Activated naive CD4-positive, alpha-beta T cell treated with anti-CD3 and anti-CD28 coated beads for 36 hours (primary cell): ENCODE measurements at places on chromosomes 16 and 17. TPM values are rescaled to one million over a fixed set of nuclear protein-coding genes. Genes with fewer than 3 reads are reported as not detected.

DNA sequence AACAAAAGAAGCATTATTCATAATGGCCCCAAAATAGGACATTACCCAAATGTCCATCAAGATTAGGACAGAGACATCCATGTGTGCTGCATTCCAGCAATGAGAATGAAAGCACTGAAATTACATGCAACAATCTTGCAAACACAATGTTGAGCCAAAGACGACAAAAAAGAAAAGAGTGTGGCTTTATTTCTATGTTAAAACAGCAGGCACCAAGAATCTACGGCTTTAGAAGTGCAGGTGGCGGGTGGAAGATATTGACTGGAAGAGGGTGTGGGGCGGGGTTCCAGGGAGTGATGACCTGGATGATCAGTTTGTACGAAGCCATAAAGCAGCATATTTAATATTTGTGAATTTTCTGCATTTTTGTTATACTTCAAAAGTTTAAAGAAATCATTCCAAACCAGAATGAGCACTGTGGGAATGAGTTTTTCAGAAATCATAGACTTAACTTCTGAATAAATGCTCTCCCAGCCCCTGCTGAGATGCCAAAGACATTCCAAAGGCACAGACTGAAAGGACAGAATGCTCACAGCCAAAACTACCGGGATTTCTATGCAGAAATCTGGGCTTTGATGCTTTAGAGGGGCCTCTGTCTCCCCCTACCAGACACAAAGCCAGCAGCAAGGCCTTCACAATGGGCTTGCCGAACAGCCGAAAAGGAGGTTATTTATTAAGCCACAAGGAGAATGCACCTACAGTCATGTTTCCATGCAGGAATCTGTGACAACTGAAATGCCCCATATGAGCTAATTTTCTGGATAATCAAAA lies 361.6 kb downstream of the GRIN2A start:
- H3K27ac ChIP-seq, result no peak overlapping the region
- no peaks in the 10 kb centered on the region for H3K27me3 ChIP-seq
- no peaks in the 10 kb centered on the region for H3K4me1 ChIP-seq
- H3K36me3 ChIP-seq, result no peaks in the 10 kb centered on the region
- DNase-seq, result no peak

ZNF263 gene
- total RNA-seq, result 12.2 TPM

DNA sequence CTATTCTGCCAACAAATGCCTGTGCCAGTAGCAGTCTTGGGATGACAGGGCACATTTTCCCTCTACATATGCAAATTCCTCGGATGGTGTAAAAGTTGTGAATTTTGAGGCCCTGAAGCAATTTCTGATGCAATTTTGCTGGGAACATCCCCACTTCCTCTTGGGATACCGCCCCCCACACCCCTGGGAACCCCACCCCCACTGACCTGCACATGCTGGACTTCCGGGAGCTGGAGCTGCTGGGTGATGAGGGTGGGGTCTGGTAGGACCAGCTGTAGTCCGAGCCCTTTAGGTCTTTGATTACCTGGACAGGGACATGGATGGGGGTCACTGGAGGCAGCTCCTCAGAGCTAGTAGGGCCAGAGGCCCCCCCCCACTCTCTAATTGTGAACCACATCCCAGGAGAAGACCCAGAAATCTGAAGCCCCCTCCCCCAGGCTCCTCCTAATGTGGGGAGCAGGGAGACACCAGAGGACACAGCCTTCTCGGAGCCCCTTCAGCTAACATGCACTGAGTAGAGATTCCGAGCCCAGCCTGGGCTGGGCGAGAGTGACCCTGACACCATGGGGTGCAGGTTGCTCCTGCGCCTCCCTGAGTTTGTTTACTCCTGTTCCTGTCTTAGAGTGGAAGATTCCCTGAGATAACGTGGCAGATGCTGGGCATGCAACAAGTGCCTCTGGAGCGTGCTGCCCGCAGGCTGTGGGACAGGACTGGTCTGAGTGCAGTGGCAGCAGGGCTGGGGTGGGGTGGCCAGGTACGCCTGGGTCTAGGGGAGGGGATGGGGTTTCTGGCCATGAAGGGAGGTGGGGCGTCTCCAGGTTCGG lies 9.0 kb downstream of the MTSS2 start:
- no peaks in the 10 kb centered on the region for H3K4me1 ChIP-seq
- H3K27ac ChIP-seq, result no peak overlapping the region
- no peak for DNase-seq
- no peaks in the 10 kb centered on the region for H3K36me3 ChIP-seq
- H3K27me3 ChIP-seq, result no peaks in the 10 kb centered on the region

GRCh38 chr16:7550096-7550495 lies 217.5 kb downstream of the RBFOX1 start:
- H3K27ac ChIP-seq, result no peak overlapping the region
- DNase-seq, result no peak
- no peaks in the 10 kb centered on the region for H3K27me3 ChIP-seq
- no peak overlapping the region for H3K4me3 ChIP-seq
- no peaks in the 10 kb centered on the region for H3K36me3 ChIP-seq
- no peaks in the 10 kb centered on the region for H3K4me1 ChIP-seq

DNA sequence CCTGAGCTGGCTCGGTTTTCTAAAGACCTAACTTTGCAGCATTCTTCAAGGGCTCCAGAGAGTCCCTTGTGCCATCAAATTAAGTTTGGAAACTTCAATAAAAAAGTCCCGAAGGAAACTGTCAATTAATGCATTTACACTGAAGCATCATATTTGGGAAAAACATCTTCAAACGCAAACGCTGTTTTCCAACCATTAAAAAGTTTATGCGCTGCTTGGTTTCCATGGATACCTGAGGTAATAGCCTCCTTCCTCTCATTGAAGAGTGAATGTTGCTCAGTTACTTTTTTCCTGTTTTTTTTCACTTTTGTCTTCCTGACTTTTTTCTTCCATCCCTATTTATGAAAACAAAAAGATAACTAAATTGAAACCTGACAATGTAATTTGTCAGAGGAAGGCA lies 399.1 kb downstream of the MAF start:
- no peaks in the 10 kb centered on the region for H3K4me1 ChIP-seq
- no peak overlapping the region for H3K4me3 ChIP-seq
- H3K36me3 ChIP-seq, result no peaks in the 10 kb centered on the region
- DNase-seq, result no peak
- no peaks in the 10 kb centered on the region for H3K27me3 ChIP-seq
- H3K27ac ChIP-seq, result no peak overlapping the region

DNA sequence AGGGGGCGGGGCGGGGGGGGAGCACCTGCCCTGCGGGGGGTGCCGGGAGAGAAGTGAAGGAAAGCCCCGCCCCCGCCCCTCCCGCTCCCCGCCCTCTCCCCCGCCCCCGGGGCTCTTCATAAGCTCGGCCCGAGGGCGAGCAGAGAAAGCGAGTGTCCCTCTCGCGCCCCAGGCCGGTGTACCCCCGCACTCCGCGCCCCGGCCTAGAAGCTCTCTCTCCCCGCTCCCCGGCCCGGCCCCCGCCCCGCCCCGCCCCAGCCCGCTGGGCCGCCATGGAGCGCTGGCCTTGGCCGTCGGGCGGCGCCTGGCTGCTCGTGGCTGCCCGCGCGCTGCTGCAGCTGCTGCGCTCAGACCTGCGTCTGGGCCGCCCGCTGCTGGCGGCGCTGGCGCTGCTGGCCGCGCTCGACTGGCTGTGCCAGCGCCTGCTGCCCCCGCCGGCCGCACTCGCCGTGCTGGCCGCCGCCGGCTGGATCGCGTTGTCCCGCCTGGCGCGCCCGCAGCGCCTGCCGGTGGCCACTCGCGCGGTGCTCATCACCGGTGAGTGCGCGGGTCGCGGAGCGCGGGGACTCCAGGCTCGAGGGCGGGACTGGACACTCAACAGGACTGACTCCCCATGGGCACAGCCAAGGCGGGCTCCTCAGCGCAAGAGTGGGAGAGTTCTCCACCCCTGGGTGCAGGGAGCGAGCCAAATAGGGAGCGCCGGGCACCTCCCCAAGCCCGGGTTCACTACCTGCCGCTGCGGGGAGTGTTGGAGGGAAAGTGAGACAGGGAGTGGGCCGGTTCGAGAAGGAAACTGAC lies at the start of gene HSD11B2:
Gene HSD11B2 (plus strand): TSS at position 145 of the 798 bp plus-strand sequence. CDS start 128 bp downstream, at position 273.
- peak within 1 kb of the TSS; percentile 77 for H3K4me3 ChIP-seq
- H3K4me1 ChIP-seq, result peaks cover 10% of the 10 kb centered on the region
- no peak for DNase-seq
- peaks cover 31% of the 10 kb centered on the region for H3K27me3 ChIP-seq
- H3K27ac ChIP-seq, result no peak within 1 kb of the TSS

DNA sequence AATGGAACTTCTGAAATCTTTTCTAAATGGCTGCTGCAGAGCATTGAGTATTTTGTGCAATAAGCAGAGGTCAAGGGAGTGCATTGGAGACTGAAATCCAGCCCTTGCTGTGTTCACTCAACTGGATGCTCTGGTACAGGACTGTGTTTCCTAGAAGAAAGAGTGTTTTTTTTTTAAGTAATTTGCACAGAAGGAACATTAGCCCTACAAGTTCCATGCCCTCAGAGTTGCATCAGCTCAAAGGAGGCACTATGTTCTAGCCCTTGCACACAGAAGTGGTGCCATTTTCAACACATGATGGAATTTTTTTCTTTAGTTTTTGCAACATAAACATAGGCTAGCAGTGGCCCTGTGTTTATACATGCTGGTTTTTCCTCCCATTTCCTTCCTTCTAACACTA lies 144.1 kb upstream of the HLF start:
- no peaks in the 10 kb centered on the region for H3K27me3 ChIP-seq
- no peak overlapping the region for H3K4me3 ChIP-seq
- no peaks in the 10 kb centered on the region for H3K4me1 ChIP-seq
- no peak overlapping the region for H3K27ac ChIP-seq
- H3K36me3 ChIP-seq, result no peaks in the 10 kb centered on the region

DNA sequence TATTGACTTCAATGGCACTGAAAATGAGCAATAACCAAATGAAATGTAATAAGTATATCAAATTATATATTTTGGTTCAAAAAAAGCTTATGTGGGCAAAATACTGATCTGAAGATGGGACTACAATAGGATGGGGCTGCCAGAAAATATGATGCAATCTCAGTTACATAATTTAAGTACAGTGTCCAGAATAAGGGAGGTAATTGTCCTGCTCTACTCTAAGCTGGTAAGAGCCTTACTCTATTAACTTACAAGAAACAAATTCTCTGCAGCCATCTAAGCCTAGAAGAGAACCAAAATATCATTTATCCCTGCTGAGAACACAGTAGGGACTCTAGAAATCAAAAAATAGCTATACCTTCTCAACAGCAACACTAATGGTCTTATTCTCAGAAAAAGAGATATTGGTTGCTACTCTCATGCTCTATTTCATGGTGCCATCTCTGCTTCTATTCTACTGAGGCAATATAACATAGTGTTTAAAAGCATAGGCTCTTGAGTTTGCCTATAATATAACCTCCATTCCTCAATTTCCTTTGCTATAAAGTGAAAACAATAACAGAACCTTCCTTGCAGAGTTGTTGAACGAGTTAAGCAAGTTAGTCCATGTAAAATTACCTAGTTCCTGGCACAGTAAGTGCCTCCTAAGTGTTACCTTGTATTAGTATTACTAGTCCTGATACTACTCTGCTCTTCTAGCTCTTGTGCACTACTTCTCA lies 19.9 kb downstream of the NQO1 start:
- H3K27me3 ChIP-seq, result no peaks in the 10 kb centered on the region
- peak overlapping the region; percentile 13 for H3K27ac ChIP-seq
- H3K4me3 ChIP-seq, result no peak overlapping the region
- H3K36me3 ChIP-seq, result no peaks in the 10 kb centered on the region

GRCh38 chr17:39688475-39688835 lies 598 bp upstream of the PGAP3 start:
- H3K27me3 ChIP-seq, result no peaks in the 10 kb centered on the region
- peak overlapping the region; percentile 98 for H3K4me3 ChIP-seq
- H3K4me1 ChIP-seq, result peaks cover 15% of the 10 kb centered on the region
- no peak for DNase-seq

GRCh38 chr17:48690655-48691054 lies 31.7 kb downstream of the PRAC1 start:
- H3K27me3 ChIP-seq, result peaks cover 7% of the 10 kb centered on the region
- H3K36me3 ChIP-seq, result no peaks in the 10 kb centered on the region
- no peaks in the 10 kb centered on the region for H3K4me1 ChIP-seq
- H3K4me3 ChIP-seq, result no peak overlapping the region
- DNase-seq, result no peak

GRCh38 chr17:78793968-78794367 lies 11.9 kb upstream of the CYTH1 start:
- H3K27me3 ChIP-seq, result no peaks in the 10 kb centered on the region
- no peak for DNase-seq
- H3K4me1 ChIP-seq, result peaks cover 44% of the 10 kb centered on the region
- peaks cover 54% of the 10 kb centered on the region for H3K36me3 ChIP-seq
- H3K4me3 ChIP-seq, result no peak overlapping the region

- no peaks in the 10 kb centered on the region for H3K4me1 ChIP-seq
- no peak for DNase-seq
- H3K4me3 ChIP-seq, result no peak overlapping the region
Observed at GRCh38 chr17:32943647-32944191, 15.8 kb downstream of the TMEM98 start.

- H3K27ac ChIP-seq, result no peak overlapping the region
- no peak for DNase-seq
- H3K36me3 ChIP-seq, result no peaks in the 10 kb centered on the region
- H3K4me3 ChIP-seq, result no peak overlapping the region
Observed at GRCh38 chr16:6884002-6884401, 448.6 kb upstream of the RBFOX1 start.

CCL3 gene
- total RNA-seq, result 8.3 TPM

LRRC36 gene
- total RNA-seq, result not detected

GRCh38 chr17:302300-302698 lies 50.3 kb downstream of the RPH3AL start:
- no peak overlapping the region for H3K4me3 ChIP-seq
- H3K4me1 ChIP-seq, result peaks cover 6% of the 10 kb centered on the region
- peaks cover 4% of the 10 kb centered on the region for H3K27me3 ChIP-seq
- DNase-seq, result no peak
- no peak overlapping the region for H3K27ac ChIP-seq

DNA sequence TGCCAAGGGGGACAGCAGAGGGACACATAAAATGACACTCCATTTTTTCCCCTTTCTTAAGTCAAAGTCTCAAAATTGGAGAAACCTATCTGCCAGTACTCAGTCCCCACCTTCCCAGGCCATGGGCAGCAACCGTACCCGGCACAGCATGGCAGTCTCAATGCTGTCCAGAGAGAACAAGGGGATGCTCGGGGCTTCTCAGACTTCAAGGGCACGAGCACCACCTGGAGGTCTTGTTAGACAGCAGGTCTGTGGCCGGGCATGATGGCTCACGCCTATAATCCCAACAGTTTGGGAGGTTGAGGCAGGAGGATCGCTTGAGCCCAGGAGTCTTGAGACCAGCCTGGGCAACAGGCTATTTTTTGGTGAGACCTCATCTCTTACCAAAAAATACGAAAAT lies 3.2 kb downstream of the DNAH17 start:
- H3K27ac ChIP-seq, result no peak overlapping the region
- no peaks in the 10 kb centered on the region for H3K4me1 ChIP-seq
- H3K4me3 ChIP-seq, result no peak overlapping the region
- DNase-seq, result no peak

YPEL3 gene
- 24.6 TPM for total RNA-seq

GRCh38 chr16:4882000-4882632 lies 34.8 kb downstream of the UBN1 start:
- H3K36me3 ChIP-seq, result peaks cover 35% of the 10 kb centered on the region
- no peaks in the 10 kb centered on the region for H3K4me1 ChIP-seq
- no peak overlapping the region for H3K4me3 ChIP-seq

GRCh38 chr17:68205808-68206720 lies 41.8 kb upstream of the AMZ2 start:
- peaks cover 2% of the 10 kb centered on the region for H3K27me3 ChIP-seq
- peaks cover 10% of the 10 kb centered on the region for H3K4me1 ChIP-seq
- DNase-seq, result no peak
- H3K36me3 ChIP-seq, result peaks cover 8% of the 10 kb centered on the region

GRCh38 chr16:65548470-65548869 lies 426.6 kb upstream of the CDH11 start:
- DNase-seq, result no peak
- H3K36me3 ChIP-seq, result no peaks in the 10 kb centered on the region
- H3K27me3 ChIP-seq, result no peaks in the 10 kb centered on the region
- no peak overlapping the region for H3K27ac ChIP-seq
- H3K4me3 ChIP-seq, result no peak overlapping the region
